Activated effector memory CD4-positive, alpha-beta T cell treated with anti-CD3 and anti-CD28 coated beads, Interleukin-2, amount 50 U/mL, for 16 hours (primary cell): ENCODE measurements at places on chromosomes 2 and 18.
A peak's percentile ranks its signal among the peaks of the same experiment; 100 is the strongest.

DNA sequence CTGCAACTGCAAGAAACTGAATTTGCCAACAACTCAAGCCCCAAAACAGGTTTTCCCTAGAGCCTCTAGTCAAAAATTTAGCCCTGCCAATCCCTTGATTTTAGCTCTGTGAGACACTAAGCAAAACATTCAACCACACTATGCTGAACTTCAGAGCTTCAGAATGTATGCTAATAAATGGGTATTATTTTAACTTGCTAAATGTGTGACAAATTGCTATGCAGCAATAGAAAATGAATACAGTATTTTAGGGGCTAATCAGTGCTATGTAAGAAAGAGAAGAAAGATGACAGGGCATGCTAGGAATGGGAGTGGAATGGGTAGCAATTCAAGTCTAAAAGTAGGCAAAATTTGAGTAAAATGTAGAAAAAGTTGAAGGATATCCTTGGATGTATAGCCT, 223.9 kb upstream of the NOL4 start:
- no peak for DNase-seq

DNA sequence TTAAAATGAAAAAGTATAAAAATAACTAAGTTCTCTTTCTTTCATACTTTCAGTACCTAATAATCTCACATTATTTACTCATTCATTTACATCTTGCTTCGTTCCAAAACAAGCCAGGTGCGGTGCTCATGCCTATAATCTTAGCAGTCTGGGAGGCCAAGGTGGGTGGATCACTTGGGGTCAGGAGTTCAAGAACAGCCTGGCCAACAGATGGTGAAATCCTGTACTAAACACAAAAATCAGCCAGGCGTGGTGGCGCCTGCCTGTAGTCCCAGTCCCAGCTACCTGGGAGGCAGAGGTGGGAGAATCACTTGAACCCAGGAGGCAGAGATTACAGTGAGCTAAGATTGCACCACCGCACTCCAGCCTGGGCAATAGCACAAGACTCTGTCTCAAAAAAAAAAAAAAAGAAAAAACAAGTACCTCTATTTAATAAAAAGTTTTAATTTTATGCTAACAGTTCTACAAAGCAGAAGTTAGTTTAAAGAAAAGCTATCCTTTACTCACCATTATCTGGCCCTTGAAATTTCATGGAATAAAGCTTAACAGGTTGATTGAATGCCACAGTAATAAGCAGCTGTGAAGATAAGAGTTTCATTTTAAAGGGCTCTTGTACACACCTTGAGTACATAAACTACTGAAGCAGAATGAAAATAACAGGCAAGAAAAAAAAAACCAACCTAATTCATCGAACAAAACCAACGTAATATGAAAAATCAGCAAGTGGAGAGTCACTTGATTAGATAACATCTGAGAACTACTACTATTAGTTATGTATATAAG, 22.5 kb downstream of the TXNL1 start:
- DNase-seq: no peak

DNA sequence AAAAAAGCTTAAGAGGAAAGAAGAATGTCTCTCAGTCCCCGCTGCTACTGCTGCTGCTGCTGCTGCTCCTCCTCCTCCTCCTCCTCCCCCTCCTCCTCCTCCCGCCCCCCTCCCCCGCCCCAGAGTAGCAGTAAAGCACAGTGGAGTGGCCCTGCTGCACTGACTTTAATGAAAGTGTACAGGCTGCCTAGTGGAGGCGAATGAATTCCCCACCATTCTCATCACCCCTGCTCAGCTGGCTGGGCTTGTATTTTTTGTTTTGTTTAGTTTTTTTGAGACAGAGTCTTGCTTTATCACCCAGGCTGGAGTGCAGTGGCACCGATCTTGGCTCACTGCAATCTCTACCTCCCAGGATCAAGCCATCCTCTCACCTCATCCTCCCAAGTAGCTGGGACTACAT, 34.3 kb downstream of the GORASP2 start:
- DNase-seq: no peak

DNA sequence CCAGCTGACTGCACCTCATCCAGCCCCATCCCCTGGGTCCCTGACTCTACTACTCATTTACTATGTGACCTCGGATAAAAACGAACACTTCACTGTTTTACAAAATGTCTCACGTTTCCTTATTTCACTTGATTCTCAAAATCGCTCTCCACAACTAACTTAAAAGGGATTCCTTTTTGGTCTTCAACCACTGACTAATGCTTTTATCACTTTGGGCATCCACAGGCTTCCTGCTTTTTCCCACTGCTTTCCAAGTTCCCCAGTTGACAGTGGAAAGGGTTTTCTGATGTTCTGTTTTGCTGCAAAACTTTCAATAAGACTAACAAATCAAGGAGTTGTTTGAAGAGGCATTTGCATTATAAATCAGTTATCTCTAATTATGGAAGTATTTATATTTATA, 24.1 kb downstream of the EIF2AK3 start:
- DNase-seq: no peak

- no peak for DNase-seq
These were observed 27.6 kb upstream of the DNAH7 start for GRCh38 chr2:196096264-196096663.

- DNase-seq: no peak
These were observed 6.5 kb downstream of the SLC66A3 start for GRCh38 chr2:11161747-11162146.

GRCh38 chr2:37641582-37642171, 29.8 kb downstream of the CDC42EP3 start:
- no peak for DNase-seq

DNA sequence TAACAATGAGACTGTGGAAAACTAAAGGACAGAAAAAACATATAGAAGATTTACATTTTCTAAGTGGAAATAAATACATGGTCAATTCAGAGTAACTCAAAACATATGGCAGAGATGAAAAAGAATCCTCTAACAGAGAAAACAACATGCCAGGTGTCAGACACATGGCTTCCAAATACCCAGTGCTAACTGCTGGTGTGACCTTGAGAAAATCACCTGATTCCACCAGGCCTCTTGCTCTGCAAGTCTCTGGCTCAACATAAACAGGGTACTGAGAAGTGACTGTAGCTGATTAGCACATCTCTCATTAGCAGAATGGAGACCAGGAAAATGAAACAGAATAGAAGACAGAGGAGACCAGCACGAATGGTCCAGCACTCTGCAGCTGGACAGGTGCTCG, 210.8 kb downstream of the HNMT start:
- no peak for DNase-seq

DNA sequence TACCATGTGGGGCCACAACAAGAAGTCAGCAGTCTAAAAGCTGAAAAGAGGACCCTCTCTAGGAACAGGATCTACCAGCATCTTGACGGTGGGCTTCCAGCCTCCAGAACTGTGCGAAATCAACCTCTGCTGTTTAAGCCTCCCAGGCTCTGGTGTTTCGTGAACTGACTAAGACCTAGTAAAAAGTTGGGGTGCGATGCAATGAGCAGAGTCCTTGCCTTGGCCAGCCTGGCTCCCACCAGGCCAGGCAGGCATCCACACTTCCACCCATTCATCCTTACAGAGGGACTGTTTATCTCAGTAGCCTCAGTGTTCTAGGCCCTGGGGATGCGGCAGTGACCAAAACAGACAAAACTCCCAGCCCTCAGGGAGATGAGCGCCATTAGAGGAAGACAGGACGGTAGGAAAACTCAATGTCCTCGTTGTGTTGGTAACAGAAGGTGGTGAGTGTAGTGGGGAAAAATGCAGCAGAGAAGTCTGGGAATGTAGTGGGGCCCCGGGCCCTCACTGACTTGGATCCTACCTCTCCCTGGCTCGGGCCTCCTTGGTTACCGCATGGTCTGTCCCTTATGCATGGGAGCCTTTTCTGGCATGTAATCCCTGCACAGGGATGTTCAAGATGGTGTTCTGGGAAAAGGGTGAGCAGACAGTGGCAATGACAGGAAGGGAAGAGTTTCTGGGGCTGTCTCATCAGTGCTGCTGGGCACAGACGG, 271.8 kb upstream of the HS6ST1 start:
- no peak for DNase-seq

- no peak for DNase-seq
These were observed 328.7 kb downstream of the ZNF804A start for GRCh38 chr2:184927040-184927439.

DNA sequence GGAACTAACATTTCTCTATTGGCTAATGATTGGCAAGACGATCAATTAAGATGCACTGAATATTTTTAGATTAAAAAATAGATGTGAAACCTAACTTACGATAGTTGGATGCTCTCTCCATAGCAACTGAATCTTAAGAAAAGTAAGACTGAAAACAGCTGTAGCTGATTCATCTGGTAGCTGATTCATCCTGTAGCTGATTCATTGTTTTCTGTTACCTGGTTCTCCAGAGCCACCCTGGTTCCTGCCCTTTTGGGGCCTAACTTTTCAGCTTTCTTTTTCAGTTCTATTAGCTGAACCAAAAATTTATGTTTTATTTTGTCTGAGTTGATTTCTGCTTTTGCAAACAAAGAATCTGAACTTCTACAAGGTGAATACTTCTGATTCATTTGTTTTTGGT, 22.7 kb upstream of the SPR start:
- DNase-seq: no peak

- no peak for DNase-seq
These were observed 398.0 kb upstream of the CDH20 start for GRCh38 chr18:60935041-60935910.

DNA sequence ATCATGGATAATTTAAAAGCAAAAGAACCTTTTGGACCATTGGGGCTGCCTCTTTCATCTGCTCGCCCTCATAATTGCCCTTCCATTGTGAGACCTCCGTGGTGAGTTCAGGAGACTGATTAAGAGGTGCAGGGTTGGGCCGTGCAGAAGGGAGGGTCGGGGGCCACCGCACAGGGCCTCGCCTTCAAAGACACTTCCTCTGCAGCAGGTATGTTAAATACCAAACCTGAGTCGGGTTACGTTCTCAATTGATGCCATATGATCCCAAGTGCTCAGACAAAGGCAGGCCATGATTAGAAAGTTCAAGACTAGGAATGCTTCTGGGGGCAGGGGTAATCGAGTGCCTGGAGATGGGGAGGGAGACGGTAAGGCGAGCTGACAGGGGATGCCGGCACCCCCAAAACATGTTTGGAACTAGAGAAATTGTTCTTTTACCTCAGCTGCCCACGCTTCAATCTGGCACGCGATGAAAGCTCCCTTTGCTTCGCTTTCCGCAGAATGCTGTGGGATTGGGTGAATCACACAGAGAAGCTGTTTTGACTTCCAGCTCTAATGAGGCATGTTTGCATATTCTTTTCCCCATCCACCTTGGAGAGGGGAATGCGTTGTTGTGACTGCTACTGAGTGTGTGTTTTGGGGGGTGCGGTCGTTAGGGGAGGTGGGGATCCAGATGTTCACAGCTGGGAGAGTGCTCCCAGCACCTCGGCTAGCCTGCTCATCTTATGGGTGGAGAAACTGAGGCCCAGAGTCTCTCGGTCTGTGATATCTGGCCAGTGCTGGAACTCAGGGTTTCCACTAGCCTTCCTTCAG, 309.1 kb downstream of the MYCN start:
- no peak for DNase-seq

- DNase-seq: no peak
These were observed 152.8 kb downstream of the TMEM18 start for GRCh38 chr2:524442-524841.

DNA sequence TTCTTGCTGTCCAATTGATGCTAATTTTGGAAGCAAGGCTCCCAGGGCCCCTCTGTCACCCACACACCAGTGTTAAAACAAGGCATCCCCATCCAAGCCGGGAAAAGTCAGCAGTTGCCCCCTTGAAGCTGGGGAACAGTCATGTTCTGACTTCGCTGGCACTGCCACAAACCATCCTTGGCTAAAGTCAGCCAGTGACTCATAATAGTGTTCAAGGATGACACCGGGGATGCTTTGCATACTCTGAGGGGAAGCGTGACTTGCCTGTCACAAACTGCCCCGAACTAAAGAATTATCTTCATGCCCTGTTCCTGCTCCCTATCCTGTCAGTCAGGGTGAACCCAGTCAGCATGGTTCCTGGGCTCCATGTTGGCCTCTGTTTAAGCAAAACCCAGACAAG, 37.0 kb downstream of the TGFA start:
- DNase-seq: no peak

DNA sequence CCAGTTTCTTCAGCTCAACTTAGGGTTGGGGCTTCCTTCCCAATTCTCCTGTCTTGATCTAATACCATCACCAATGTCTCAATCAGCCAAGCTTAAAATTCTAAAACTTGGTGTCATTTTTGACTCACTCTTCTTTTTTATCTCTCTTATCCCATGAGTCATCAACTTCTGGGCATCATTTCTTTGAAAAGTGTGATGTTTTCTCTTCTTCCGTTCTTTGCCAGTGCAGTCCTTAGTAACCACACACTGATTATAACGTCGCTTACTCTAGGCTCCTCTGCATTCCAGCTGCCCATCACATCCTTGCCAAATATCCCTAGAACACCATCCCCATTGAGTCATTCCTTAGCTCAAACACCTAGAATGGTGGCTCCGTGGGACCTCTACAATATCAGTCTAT, 27.4 kb upstream of the MRO start:
- DNase-seq: no peak

- DNase-seq: no peak
These were observed 137.7 kb downstream of the EN1 start for GRCh38 chr2:118709786-118710185.

DNA sequence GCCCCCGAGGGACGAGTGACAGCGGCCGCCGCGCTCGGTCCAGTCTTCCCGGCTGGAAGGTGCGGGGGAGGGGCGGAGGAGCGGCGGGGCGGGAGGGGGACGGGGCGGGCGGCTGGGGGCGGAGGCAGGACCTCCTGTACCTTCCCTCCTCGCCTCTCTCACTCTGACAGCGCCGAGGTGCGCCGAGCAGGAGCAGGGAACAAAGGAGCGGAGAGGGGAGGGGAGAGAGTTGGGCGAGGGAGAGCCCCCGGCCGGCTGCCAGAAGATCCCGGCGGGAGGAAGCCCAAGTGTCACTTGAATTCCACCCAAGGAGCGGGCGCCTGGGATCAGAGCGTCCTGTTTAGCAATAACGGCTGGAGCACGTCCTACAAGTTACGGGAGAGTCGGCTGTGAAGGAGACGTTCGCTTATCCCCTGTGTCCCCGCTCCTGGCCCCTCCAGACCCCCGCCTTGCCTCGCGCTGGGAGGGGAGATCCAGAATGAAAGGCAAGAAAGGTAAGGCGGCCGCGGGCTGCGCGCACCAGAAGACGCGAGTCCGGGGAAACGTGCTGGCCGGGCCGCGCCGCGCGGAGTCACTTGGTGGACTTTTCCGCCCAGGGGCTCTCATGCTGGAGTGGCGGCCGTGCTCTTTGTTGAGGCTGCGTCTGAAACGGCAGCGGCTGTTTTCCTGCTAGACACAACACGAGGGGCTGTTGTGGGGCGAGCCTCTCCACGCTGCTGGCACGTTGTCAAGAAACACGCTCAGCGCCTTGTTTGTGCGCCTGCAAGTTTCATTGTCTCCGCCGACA, at the start of gene TGIF1:
TGIF1 (plus strand) TSS at position 161 of the 787 bp plus-strand sequence; CDS start at position 479, 318 bp downstream.
- DNase-seq: peak; percentile 89

GRCh38 chr18:29174891-29175290, 998.0 kb upstream of the CDH2 start:
- DNase-seq: no peak

GRCh38 chr18:34977838-34978532, 63.2 kb upstream of the MAPRE2 start:
- peak; percentile 80 for DNase-seq

- DNase-seq: no peak
These were observed 427.7 kb downstream of the CDH2 start for GRCh38 chr18:27749194-27749593.

- no peak for DNase-seq
These were observed 11.6 kb downstream of the ASB18 start for GRCh38 chr2:236252602-236253001.
